ENCODE measurements at places on chromosomes 2 and 18.

DNA sequence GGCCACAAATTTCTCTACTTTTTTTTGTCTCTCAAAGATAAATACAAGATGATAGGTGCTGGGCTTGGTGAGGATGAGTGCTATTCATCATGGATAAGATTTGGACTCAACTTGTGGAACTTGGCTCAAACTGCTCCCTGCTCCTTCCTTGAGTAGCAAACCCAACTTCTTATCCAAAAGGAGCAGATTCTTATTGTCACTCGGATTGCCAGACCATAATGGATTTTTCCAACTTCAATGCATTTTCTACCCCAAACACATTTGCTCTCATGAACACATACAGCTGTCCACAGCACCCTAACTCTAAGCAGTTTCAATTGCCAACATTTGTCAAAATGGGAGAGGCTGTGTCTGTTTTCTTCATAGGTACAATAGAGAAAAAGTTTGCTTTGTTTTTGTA, 99.5 kb upstream of the APCDD1 start:
- DNase-seq, result no peak

- no peak for DNase-seq
Observed at GRCh38 chr2:80112790-80113189, 191.8 kb downstream of the LRRTM1 start.

GRCh38 chr18:11791131-11791530, 60.1 kb upstream of the CHMP1B start:
- DNase-seq, result no peak

GRCh38 chr2:56077359-56077915, 106.4 kb upstream of the CCDC85A start:
- peak; percentile 47 for DNase-seq

DNA sequence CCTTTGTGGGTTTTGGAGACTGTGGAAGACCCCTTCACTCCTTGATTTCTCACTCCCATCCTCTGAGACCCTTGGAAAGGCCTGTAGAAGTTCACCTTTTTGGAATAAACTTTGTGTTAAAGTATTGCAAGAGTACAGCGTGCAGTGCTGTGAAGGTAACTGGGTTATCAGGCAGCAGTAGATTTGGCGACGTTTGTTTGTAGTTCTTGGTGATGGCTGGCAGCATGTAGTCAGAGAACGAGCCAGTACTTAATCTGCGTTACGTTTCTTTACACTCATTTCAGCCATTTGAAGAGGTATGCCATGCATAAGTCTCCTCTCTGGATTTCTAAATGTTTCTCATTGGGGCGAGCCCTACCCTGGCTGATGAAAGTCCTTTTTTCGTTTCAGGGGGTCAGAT, 64.6 kb downstream of the TSHZ1 start:
- no peak for DNase-seq

DNA sequence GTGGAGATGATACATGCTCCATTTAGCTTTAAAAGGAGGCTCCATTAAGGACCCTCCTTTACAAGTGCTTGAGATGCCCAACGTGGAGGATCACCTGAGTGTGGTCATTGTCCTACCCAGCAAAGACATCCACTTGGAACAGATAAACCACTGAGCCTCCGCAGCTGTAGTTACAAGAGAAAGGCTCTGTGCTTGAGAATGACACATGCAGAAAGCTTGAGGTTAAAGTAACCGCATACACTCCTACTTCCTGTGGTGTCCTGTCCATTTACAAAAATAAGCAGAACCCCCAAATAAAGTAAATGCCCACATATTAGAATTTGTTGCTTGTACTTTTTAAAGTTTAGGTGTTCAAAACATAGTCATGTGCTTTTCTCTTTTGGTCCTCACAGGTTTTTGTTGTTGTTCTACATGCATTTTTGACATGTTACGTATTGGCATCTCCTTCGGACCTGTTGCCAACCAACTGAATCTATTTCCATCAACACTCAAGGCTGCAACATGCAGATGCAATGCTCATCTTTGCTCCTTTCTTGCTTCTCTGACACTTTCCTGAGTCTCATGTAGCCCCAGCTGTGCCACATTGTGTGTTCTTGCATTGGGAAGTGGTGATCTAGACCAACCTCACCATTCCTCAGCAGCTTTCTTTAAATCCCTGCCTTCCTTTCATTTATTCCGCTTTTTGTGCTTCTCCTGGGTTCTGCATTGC, 56.0 kb downstream of the SERPINB7 start:
- DNase-seq, result no peak

DNA sequence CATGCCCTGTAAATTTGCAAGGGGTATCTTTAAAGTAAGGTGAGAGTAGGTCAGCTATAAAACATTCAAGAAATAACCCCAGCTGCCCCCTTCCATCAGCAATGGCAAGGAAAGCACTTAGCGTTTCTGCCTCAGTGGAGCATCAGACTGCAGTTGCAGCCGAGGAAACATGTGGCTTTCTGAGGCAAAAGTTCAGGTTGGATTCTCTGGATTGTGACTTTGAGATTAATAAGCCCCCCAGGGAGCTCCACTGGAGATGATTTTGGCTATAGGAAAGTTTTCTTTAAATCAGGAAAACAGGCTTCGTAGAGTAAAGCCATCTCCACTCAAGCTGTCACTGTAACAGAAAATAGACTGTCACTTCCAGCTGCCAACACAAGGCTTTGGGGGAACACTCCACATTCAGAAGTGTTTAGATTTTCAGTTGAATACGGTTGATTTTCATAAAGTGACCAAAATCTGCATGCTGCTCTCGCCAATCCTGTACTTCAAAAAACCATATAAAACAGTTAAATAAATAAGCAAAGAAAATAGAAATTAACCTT, 15.3 kb upstream of the RIT2 start:
- peak; percentile 28 for DNase-seq

GRCh38 chr2:72925328-72925943, 8.1 kb downstream of the EMX1 start:
- DNase-seq, result no peak

GRCh38 chr18:23920054-23920453, 94.5 kb upstream of the TTC39C start:
- no peak for DNase-seq

- peak; percentile 97 for DNase-seq
Observed at GRCh38 chr18:57630002-57630753, 8.5 kb upstream of the NARS1 start.

- no peak for DNase-seq
Observed at GRCh38 chr2:201696151-201696659, 2.2 kb downstream of the MPP4 start.

DNA sequence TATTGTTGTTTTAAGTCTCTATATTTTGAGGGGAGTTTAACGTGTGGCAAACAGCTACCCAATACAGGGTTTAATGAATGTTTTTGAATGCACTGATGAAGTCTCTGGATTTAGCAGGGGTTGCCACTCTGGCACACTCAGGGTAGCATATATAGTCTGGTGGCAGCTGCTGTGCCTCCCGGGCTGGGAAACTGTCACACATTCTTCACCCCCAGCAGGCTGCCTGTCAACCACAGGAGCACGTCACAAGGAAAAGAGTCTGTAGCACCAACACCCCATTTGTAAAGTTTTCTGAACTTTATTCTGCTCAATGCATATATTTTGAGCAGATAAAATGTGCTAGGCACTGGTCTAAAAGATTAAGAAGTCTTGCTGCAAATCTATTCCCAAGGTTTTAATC, 39.3 kb downstream of the NGEF start:
- DNase-seq, result no peak

DNA sequence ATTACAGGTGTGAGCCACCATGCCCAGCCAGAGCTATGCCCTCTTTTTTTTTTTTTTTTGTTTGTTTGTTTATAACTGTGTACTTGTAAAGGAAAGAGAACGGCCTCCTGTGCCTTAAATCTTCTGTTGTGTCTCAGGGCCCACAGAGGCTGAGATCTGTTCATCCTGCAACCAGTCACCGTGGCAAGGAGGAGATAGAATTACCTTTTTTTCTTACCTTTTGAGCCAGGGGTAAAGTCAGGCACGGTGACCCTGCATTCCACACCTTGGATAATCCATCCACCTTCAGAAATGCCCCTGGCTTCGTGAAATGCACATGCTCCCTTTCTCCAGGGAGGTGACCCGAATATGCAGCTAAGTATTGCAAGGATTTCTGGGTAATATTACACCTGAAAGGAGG, 12.8 kb downstream of the NEDD4L start:
- DNase-seq, result no peak

DNA sequence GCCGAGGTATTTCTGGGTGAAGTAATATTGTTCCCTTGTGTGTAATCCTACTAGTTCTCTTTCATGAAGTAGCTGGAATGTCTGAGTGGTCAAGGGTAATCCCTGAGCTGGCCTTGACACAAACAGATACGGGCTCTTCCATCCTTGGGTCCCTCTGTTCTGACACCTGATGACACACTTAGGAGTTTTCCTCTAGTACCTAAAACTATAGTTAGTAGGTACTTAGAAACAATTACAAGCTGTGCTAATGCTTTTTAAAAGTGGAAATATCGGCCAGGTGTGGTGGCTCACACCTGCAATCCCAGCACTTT, 59.2 kb upstream of the IL1R1 start:
- no peak for DNase-seq

- DNase-seq, result no peak
Observed at GRCh38 chr18:50886929-50887328, 8.0 kb downstream of the ME2 start.

GRCh38 chr2:68994864-68995263, 18.1 kb upstream of the ANTXR1 start:
- DNase-seq, result no peak

GRCh38 chr2:55976681-55977080, 53.1 kb upstream of the EFEMP1 start:
- DNase-seq, result no peak

Measured in head of caudate nucleus (tissue), 42 donors.